ENCODE measurements at places on chromosomes 6 and 20.
A peak's percentile ranks its signal among the peaks of the same experiment; 100 is the strongest.

DNA sequence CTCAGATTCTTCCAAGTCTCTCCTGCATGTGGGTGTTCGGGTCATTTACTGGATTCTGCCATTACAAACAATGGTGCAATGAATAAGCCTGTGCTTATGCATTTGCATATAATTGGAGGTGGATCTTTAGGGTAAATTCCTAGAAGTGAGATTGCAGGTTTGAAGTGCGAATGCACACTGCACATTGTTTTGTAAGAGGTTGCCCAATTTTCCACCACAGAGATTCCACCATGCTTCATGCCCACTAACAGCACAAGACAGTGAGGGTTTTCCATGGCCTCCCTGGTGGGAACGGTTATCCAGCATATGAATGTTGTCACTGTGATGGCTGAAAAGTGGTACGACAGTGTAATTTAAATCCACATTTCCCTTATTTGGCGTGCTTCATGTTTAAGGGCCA lies 178.8 kb upstream of the PMEPA1 start:
- no peak for DNase-seq

DNA sequence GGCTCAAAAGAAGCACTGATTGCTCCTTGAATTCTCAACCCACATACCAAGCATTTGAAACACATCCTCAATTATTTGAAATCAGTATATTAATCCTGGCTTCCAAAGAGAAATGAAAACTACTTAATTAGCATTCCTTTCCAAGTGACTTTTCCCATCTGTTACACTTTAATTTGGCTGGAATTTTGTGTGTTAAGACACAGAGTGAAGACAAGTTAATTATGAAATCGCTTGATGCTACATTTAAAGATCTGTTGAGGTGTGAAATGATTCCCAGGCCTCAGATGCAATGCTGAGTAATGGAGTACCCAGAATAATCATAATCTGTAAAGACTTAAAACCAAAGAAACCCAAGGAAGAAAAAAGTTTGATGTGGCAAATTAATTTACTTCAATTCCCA lies 241.4 kb downstream of the ADGB start:
- no peak for DNase-seq

DNA sequence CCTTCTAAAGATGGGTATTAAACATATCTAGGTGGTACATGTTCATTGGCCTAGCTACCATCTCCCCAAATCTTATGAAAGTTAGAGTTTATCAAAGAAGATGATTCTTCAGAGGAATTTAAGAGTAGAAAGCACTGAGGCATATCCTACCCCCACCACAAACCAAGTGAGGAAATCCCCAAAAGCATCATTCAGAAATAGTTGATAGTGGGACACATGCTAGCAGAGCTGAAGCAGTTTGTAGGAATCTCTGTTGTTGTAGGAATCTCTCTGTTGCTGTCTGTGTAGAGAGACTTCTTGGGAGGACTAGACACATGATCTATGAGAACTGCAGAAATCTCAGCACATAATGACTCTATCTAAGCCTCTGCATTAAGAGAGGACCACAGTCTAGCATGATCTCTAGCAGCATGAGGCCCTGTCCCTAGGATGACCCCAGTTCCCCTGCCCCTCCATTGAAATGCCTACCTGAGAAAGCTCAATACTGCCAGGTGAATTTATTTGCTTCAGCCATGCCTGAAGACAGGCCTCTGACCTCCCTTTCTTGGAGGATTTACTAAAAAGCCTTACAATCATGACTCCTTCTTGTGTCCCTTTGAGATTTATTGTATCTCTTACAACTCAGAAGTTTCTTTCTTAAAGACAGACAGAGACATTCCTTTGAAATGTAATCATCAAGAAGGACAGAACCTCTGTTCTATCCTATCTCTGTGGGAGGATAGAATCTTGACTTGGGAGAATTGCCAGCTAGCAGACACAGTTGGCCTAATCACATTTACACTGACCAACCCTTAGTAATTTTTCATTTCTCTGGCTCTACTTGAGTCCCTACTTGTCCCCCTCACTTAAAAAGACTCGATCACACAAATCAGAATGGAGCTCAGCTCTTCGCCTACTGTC lies 582.4 kb downstream of the PHF3 start:
- peak; percentile 1 for DNase-seq

- DNase-seq, result no peak
Observed at GRCh38 chr6:224350-224749, 67.9 kb upstream of the DUSP22 start.

- DNase-seq, result no peak
Observed at GRCh38 chr6:41685641-41686380, 47.5 kb downstream of the MDFI start.

GRCh38 chr6:35386989-35387388 lies 44.6 kb downstream of the PPARD start:
- DNase-seq, result no peak

GRCh38 chr20:15063081-15063480 lies 725.7 kb upstream of the FLRT3 start:
- no peak for DNase-seq

- no peak for DNase-seq
Observed at GRCh38 chr6:133495205-133495903, 254.2 kb downstream of the EYA4 start.

- peak; percentile 27 for DNase-seq
Observed at GRCh38 chr6:72218125-72218524, 331.8 kb downstream of the RIMS1 start.

DNA sequence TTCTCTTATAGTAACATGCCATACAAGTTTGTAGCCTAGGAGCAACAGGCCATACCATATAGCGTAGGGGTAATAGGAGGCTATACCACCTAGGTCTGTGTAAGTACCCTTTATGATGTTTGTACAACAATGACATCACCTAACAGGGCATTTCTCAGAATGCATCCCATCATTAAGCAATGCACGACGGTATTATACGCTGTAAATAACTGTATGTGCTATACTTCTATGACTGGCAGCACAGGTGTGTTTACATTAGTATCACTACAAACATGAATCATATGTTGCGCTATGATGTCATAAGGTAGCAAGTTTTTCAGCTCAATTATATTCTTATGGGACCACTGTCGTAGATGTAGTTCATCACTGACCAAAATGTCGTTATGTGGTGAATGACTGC lies 31.0 kb downstream of the ADNP start:
- no peak for DNase-seq

DNA sequence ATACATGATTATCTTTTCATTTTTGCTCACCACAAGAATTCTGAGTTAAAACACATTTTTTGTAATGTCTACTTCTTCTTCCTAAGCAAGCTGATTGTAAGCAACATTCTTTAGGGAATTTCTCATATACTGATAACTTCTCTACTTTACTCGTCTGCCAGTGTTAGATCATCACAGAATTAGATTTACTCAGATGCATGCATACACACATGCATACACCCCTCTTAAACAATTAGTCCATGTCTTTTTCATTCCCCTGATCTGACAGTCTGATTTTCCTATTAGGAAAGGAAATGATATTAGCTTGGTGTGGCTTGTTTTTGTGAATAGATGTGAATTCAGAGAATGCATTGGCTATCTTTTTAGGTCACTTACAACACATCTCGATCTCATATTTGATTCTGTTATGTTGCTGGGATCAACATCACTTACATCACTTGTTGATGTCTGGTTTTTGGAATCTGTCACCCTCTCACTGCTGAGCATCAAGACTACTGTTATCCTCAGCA lies 91.4 kb downstream of the FIG4 start:
- DNase-seq, result no peak

- DNase-seq, result no peak
Observed at GRCh38 chr6:79034865-79035264, 43.2 kb downstream of the PHIP start.

- DNase-seq, result no peak
Observed at GRCh38 chr6:99641270-99641669, 34.6 kb downstream of the PRDM13 start.

DNA sequence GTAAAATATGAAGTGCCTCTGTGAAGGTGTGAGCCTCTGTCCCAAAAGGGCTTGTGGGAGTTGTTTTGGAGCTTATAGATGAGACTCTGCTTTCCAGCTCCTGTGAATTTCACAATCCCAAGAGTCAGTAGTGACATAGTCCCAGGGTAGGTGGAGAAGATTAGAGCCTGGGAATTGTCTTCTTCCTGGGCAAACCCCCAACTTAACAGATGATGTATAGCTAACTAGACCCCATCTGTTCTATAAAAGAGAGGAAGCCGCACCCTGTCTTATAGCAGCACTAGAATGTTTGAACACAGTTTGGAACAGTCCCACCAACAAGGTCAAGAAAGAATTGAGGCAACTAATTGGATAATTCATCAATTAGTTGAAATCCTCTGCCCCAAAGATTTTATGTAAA lies 294.7 kb downstream of the ZNF217 start:
- DNase-seq, result no peak

DNA sequence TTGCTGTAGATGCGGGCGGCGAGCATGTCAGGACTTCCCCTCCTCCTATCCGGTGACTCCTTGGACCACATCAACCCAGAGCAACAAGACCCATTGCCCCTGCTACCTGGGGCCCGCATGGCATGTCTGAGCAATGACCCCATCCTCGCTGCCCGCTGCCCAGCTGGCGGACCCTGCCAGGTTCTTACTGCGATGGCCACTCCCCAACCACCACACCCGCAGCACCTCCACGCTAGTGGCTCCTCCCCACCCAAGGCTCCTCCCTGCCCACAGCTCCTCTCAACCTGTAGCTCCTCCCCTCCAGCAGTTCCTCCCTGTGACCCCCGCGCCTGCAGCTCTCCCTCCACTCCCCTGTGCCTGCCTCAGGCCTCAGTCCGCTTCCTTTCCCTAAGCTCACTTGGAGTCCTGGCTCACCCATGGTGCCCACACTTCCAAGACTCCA lies 17.6 kb upstream of the SERPINB9 start:
- DNase-seq, result no peak

GRCh38 chr6:134691180-134691579 lies 258.7 kb downstream of the ALDH8A1 start:
- no peak for DNase-seq

- no peak for DNase-seq
Observed at GRCh38 chr20:50817776-50818172, 22.9 kb downstream of the BCAS4 start.

DNA sequence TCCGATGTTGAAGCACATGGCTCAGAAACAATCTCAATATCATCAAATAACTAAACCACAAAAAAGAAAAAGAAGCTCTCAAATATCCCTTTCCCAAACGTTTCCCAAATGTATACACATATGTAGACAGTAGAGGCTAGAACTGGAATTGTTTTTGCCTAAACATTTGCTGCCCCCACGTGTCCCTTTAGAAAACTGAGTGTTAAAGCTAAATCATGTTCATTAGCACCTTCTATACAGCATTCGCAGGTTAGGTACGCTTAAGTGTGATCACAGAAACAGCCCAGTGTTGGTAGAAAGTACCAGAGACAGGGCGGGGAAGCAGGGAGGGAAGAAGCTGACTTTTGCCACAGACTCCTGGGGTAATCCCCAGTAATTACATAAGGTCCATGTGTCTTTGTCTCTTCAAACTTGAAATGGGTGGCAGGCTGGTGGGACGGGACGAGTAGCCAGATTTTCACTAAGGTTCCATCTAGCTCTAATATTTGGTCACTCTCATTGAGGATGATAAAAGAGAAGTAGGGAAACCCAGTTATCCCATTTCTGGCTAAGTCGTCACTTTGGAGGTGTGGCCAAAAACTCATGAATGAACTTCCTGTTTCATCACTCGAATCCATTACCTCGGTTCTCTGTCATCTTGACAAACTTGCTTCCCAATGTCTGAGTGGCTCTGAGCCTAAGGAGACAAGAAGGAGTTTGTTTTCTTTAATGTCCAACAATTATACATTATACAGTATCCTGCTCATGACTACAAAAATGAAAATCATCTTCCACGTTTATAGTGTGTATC lies 15.0 kb upstream of the TFAP2A start:
- DNase-seq, result peak; percentile 46

- no peak for DNase-seq
Observed at GRCh38 chr6:11085758-11086435, 7.7 kb upstream of the SMIM13 start.

DNA sequence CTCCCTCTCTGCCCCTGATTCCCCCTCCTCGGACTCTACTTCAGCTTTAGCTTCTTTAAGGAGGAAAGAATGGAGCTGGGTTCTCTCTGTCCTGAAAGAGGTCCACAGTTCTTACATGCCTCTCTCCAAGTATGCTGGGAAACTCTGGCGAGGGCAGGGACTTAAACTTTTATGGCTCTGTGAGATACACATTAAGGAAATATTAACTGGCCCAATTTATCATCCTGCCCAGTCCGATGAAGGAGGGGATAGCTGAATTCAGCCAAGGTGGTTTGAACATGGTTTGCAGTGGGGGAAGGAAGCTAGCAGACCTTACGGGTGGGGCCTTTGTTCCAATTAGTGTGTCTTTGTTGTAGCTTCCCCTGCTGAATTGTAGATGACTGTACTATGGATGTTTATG lies 121.7 kb downstream of the EYA4 start:
- no peak for DNase-seq

DNA sequence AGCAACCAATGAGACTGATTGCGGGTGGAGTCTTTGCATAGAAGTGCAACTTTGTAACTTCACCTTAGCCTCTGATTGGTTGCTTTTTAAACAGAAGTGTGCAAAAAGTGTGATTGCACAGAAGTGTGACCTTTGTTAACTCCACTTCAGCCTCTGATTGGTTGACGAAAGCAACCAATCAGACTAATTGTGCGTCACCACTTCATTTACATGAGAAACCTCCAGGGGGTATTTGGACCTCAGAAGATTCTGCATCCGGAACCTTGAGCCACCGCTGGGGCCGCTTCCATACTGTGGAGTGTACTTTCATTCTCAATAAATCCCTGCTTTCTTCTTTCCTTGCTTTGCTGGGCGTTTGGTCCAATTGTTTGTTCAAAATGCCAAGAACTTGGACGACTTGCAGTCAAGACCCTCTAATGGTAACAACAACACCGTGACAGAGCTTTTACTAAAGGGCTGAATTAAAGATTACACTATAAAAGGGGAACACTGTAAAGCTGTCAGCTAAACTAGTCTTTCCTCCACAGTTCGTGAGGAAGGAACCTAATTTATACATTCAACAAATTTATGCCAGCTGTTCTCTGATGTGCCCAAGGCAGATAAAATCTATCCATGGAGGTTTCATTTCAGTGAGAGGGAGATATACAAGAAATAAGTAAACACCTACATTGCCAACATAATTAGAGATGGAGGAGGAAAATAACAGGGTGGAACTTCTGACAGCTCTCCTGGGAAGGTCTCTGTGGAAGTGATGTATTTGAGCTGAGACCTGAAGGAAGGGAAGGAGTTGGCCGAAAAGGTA lies 1.4 kb upstream of the HECA start:
- DNase-seq, result peak; percentile 52

All from kidney (tissue), 22 donors.